NCI-H2171 (cell line): ENCODE measurements at places on chromosomes 7 and 10.

DNA sequence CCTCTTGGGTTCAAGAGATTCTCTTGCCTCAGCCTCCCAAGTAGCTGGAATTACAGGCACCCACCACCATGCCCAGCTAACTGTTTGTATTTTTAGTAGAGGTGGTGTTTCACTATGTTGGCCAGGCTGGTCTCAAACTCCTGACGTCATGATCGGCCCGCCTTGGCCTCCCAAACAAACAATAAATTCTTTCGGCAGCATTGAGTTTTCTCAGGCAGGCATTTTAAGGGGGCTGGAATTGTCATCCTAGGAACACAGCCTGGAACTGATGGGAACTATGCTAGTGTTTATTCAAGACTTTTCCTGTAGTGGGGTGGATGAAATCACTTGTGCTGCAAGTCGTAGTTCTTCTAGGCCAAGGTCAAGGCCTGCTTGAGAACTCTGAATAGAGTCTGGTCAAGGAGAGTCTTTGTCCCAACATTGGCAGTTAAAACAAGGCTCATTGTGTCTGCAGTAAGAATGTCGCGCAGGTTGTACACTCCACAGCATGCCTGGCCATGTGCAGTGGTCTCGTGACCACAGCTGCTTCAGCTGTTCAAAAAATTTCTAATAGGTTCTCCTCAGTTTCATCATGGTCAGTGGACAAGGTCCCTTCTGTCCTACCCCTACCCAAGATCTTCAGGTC lies 92.8 kb downstream of the HECW1 start:
- no peak for DNase-seq

DNA sequence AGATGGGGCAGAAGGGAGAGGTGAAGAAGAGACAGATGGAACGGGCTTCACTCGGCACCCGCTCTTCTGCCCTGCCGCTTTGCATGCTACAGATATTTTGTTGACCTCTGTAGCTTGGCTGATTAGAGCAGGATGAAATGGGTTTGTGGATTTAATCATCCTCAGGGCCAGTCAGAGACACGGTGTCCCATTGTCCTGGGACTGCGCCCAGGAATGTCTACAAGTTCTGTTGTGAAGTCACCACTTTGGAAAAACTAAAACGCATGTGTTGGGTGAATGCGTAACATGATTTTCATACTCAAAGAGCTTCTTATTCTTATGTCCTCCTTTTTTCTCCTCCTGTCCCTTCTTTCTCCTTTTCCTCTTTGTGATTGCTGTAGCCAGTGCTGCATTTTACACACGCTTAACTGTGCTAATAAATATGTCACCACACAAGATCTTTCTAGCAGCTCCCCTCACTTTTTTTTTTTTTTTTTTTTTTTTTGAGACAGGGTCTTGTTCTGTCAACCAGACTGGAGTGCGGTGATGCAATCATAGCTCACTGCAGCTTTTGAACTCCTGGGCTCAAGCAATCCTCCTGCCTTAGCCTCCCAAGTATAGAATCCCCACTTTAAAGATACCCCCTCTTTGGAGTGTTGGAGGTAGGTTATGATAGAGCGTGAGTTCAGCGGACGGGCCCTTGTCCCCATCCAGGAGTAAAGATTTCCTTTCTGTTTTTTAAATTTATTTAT lies 3.4 kb downstream of the CPA4 start:
- DNase-seq: no peak

DNA sequence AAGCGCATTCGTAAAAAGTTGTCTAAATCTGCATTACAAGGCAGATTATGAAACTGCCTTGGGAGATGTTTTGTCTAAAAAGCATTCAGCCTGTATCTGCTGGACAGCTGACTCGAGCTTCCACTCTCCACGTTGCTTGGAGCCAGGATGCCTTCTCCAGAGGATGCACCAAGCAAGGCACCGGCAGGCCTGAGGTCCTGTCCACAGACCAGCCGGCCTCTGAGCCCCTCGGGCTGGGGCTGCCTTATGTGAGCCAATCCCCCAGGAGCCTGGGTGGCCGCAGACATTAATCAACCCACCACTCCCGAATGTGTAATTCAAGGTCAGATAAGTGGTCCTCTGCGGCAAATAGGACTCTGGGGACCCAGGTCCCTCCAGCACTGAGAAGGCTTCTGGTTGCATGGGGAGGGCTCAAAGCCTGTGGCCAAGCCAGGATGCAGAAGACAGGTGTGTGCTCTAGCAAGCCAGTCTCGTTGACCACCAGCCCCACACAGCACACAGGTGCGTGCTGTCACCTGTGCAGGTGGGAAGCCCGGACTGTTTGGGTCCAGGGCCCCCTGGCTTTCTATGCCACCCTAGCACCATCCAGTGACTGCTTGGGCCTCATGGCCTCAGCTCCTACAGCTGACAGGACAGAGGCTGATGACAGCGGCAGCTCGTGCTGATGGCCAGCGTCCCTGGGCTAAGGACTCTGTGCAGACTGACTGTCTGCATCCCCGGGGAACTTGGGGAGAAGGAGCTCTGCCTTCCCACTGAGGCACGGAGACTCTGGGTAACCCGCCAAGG lies 4.8 kb upstream of the RET start:
- DNase-seq: no peak

DNA sequence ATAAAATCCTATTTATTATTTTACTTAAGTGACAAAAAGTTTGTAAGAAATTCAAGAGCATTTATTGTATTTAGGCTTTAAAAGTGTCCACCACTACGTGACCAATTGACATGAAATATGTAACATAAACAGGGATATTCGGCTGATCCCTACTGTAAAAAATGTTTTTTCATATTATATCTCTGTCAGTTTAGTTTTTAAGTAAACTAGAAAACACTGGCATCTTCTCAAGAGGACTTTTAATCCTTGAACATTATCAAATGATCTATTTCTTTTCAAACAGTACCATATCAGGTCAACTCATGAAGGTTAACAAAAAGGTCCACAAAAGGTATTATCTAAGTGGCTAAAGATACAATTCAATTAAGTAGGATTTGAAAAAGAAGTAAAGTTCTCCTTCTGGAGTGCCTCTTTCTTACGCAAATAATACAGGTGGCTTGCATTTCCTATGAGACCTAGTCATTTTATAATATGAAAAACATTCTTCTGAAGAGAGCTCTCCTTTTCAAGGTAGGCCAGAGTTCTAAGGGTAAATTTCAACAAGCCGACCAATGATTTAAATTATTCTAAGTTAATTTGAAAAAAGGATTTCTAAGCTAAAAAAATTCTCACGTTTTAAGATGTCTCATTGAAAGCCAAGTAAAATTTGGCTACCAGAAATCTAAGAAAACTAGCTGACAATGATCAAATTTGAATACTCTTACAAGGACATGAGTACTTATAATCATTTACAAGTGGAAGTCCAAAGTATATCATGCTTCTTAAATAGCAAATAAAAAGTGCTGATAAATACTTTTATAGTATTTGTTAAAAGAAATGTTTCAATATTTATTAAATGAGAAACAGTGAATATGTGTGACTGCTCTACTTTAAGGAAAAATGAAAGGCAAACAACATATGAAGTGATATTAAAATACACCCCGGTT lies 133.5 kb downstream of the NRBF2 start:
- no peak for DNase-seq

- DNase-seq: no peak
Observed at GRCh38 chr10:133292919-133293809, 15.5 kb downstream of the TUBGCP2 start.

GRCh38 chr7:101486433-101487104 lies 123.9 kb downstream of the COL26A1 start:
- no peak for DNase-seq

DNA sequence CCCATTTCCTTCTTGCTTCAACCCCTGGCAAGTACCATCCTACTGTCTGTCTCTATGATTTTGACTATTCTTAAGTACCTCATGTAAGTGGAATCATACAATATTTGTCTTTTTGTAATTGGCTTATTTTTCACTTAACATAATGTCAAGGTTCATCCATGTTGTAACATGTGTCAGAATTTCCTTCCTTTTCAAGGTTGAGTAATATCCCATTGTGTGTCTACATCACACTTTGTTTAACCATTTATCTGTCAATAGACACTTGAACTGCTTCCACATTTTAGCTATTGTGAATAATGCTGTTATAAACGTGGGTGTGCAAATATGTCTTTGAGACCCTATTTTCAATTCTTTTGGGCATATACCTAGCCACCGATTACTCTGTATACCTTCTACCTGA lies 14.0 kb upstream of the CDK14 start:
- no peak for DNase-seq

DNA sequence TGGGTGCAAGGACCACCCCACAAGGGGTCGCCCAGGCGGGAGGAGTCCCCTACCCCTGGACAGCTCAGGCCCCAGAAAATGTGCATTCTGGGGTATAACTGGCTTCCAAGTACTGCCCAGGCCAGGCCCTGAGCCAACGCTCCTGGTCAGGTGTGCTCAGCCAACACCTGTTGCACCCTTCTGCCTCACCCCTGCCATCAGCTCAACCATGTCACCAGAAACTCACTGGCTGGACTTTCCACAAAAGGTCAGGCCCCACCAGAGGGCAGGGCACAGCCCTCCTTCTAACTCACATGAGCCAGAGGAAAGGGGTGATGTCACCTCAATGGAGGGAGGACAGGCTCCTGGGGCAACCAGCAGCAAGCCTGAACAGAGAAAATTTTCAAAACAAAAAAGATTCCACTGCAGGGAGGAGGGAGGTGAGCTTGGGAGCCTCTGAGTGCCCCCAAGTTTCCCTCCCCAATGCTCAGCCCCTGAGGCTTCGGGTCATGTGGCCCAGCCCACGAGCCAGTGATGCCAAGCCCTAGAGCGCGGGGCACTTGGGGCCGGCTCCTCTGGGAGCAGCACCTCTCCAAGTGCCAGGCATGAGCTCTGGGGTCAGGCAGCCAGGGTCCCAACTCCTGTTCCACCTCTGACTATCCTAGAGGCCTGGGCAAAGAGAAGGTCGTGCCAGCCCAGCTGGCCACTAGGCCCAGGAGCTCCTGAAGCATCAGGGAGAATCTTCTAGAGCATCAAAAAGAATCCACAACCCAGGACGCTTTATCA lies 2.2 kb downstream of the OGDHL start:
- no peak for DNase-seq

GRCh38 chr7:113320419-113320818 lies 202.1 kb upstream of the SMIM30 start:
- DNase-seq: no peak

DNA sequence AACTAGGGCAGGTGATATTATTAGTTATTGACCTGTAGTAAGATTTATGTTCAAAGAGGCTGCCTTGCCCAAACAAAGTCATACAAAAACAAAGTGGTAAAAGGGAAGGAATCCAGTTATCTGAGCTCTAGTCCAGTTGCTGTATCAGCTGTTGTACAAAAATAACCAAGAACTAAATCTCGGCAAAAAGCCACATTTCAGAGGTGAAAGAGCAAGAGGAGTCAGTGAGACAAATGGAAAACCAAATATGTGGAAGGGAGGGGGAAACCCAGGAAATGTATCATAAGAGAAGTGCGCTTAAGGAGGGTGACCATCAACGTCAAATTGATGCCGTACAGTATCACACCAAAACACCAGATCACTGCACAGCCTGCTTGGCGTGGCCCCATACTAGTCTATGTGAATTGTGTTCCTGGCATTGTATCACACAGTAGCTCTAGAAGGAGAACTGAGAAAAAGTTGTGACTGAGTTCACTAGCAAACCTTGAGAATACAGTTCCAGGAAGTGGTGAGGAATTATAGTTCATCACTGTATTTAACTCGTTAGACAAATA lies 6.4 kb downstream of the AGBL3 start:
- DNase-seq: no peak

- no peak for DNase-seq
Observed at GRCh38 chr7:85928500-85928899, 715.2 kb upstream of the GRM3 start.

GRCh38 chr10:69337296-69338132 lies 59.2 kb downstream of the HK1 start:
- peak; percentile 79 for DNase-seq

GRCh38 chr10:27535317-27535716 lies 31.2 kb downstream of the RAB18 start:
- no peak for DNase-seq

DNA sequence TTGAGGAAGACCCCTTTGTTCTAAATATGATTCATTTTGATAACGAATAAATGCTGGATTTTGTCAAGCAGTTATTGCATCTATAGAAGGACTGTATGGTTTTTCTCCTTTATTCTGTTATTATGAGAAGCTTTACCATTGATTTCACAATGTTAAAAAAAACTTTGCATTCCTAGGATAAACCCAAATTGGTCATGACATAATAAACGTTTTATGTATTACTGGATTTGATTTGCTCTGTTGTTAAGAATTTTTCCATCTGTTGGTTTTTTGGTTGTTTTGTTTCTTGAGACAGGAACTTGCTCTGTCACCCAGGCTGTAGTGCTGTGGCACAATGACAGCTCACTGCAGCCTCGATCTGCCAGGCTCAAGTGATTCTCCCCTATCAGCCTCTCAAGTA lies 2.2 kb upstream of the DNA2 start:
- DNase-seq: no peak

DNA sequence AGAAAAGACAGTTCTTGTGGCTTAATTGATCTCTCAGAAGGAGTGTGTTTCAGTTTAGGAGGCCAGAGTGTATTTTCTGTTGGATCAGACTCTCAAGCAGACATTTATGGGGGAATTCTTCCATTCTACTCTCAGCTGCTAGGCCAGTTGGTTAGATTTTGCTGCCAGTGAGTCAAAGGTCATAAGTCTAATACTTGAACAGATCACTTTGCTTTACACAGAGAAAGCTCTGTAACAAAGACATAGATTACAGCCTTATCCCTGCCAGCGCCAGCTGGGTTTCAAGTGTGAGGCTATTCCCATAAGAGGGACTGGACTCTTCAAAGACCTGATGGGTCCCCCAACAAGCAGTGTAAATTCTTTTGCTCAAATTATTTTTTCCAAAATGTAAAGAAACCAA lies 145.6 kb upstream of the SEMA3C start:
- no peak for DNase-seq

- DNase-seq: peak; percentile 49
Observed at GRCh38 chr7:150368884-150369747, 494 bp downstream of the REPIN1 start.

DNA sequence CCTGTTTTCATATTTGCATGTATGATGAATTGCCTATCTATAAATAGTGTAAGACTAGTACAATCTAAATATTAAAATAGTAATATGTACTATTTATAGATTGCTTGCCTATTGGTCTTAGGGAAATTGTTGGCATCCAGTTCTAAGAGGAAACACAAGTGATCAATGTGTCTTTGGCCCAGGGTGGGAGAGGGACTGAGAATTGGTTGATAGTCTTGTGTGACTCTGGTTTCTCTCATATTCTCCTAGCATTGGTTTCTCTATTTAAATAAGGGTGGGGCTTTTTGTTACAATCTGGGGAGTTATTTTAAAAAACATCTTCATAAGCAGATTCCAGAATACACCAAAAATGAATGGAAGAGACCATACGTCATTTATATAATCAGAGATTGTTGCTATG lies 250.1 kb downstream of the EXOC4 start:
- DNase-seq: no peak

DNA sequence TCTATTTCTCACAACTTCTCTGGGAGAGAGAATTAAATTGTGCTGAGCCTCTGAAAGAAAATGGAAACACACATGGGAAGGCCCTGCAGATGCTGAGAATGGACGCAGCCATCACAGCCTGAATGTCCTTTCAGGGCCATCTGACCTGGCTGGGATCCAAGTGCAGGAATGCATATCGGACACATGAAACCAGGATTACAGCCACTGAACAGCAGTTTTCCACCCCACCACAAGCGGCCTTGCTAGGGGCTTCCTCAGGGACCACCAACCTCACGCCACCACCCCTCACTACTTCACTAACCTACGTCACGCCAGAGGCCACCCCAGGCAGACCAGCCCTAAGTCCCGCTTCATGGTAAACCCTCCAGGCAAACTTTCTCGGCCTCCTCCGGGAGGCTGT lies 103.3 kb downstream of the DIP2C start:
- DNase-seq: no peak
